ENCODE measurements at places on chromosomes 2 and 18.

DNA sequence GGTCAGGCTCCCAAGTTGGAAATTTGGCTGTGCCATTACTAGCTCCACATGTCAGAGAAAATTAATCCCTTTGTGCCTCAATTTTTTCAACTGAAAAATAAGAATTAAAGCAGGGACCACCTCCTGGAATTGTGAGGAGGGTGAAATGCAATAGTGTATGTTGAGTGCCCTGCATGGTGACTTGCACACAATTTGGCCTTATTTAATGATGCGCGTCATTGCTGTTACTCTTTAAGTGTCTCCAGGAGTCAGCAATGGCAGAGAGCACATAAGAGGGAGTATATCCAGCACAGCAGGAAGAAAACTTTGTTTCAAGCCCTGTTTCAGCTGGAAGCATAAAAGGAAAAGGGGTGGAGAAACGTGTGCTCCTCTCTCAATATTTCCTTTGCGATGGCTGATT is 215.8 kb downstream of the ALK start:
- DNase-seq: no peak

- no peak for DNase-seq
Measured at GRCh38 chr18:52228166-52228565, 111.8 kb upstream of the DCC start.

DNA sequence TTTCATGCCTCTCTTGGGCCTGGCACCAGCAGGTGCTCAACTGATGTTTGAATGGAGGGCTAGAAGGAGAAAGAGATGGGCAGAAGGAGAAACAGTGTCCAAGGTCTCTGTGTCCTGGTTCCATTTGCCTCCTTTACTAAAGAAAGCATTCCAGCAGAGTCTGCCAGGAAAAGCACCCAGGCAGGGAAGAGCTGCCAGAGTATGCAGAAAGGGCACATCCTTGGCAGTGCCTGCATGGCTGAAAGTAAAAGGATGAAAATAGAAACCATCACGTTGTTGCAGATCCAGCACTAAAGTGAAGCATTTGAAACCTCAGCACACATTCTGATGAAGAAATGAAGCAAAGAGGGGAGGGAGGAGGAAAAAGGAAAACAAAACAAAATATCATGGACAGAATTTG is 142.2 kb downstream of the ESCO1 start:
- DNase-seq: no peak

DNA sequence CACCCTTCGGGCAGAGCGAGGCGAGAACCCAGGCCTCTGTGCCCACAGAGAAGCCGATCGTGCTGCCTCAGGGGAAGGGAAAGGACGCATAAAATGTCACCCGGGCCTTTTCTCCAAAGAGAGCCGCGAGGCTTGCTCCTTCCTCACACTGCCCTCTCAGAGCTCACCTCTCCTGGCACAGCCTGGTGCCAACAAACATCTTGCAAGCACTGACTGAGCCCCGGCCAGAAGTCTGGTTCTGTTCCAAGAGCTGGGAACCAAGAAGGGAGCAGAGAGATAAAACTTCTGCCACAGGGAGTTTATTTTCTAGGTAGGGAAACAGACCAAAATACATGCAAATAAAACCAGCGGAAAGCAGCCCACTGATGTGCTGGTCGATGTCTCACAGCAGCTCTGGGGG is 13.6 kb upstream of the ADI1 start:
- no peak for DNase-seq

GRCh38 chr18:75133721-75134610 is 75.0 kb downstream of the PTGR3 start:
- no peak for DNase-seq

DNA sequence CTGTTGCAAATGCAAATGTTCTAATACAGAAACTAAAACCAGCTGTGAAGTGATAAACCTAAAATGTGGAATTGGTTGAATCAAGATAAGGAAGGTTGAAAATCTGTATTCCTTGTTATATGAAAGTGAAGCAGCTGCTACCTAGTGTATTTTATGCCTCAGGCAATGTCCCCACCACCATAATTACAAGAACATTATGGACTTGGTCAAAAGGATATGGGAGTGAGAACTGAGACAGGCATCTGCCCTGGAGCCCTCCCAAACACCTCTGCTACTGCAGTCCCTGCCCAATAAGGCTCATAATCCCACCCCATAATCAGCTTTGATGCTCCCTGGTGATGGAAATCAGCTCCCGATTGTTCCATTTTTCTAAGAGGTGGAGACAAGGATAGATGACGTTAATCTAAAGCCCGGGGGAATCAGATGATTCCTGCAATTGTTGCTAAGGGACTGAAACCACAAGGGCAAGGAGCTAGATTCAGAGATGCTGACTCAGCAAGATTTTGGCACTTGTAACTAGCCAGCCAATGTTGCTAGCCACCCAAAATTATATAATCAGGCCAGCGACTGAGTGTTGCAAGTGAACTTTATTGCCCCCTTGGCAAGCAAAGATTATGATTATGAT is 69.5 kb downstream of the EVA1A start:
- DNase-seq: no peak

- no peak for DNase-seq
Measured at GRCh38 chr2:129016972-129017371, 698.3 kb upstream of the HS6ST1 start.

DNA sequence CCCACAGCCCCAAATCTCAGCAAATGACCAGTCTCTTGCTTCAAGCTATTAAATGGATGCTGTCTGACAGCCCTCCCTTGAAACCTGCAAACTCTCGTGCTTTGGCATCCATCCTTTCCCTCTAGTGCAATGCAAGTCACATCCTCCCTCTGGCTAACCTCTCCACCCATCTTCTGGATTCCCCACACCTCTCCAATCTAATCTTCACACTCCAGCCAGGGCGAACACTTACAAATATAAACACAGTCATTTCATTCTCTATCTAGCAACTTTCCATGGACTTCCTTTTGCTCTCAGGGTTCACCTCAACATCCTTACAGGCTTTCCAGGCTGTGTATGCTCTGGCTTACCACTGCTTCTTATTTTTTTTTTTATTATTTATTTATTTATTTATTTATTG is 10.1 kb upstream of the NARS1 start:
- no peak for DNase-seq

- no peak for DNase-seq
Measured at GRCh38 chr2:100188326-100188725, 45.9 kb upstream of the AFF3 start.

- no peak for DNase-seq
Measured at GRCh38 chr2:39731546-39731945, 47.5 kb downstream of the THUMPD2 start.

All from activated CD4-positive, alpha-beta T cell treated with anti-CD3 and anti-CD28 coated beads, Interleukin-10, Interleukin-2, amounts not matched to agents 100 ng/mL and 50 ng/mL, durations not matched to agents 16 hours and 8 hours (primary cell).